ENCODE measurements at places on chromosomes 12 and 14.

DNA sequence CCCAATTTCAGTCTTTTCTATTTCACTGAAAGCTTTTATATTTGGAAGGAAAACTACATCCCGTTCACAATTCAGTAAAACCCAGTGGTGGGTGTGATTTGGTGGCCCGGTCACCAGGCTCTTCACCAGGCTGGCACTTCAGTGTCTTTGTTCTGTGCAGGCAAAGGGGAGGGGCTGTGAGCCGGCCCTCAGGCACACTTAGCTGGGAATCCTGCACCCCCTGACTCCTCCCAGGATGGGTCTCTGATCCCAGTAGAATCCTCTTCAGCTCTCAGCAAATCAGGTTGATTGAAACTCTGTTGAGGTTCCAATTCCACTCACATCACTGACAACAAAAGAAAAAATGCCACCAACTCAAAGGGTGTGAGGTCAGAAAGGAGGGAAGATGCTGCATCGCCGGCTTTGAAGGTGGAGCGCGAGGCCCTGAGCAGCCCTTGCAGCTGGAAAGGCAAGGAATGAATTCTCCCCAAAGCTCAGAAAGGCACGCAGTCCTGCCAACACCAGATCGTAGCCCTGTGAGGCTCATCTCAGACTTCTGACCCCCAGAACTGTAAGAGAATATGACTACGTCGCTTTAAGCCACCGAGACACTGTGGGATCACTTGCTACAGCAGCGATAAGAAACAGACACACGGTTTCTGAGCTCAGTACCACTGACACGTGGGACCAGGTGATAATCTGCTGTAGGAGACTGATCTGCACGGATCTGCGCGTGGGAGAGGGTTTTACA lies 166.6 kb downstream of the PIWIL1 start:
- no peak for DNase-seq
- no peaks in the 10 kb centered on the region for H3K36me3 ChIP-seq
- no peaks in the 10 kb centered on the region for H3K27me3 ChIP-seq
- H3K27ac ChIP-seq, result no peak overlapping the region

GRCh38 chr12:124914392-124915238 lies at the start of gene UBC:
UBC (minus strand) TSS chr12:124914650; CDS start chr12:124913771, 879 bp downstream.
- no peaks in the 10 kb centered on the region for H3K27me3 ChIP-seq
- peak within 1 kb of the TSS; percentile 89 for H3K4me3 ChIP-seq
- peak; percentile 95 for DNase-seq
- H3K27ac ChIP-seq, result peak within 1 kb of the TSS; percentile 100
- H3K4me1 ChIP-seq, result peaks cover 5% of the 10 kb centered on the region
- H3K36me3 ChIP-seq, result peaks cover 24% of the 10 kb centered on the region

- H3K27ac ChIP-seq, result no peak overlapping the region
- no peaks in the 10 kb centered on the region for H3K36me3 ChIP-seq
- no peaks in the 10 kb centered on the region for H3K4me1 ChIP-seq
- no peaks in the 10 kb centered on the region for H3K27me3 ChIP-seq
These were observed 16.1 kb upstream of the GNG2 start for GRCh38 chr14:51844081-51844881.

DNA sequence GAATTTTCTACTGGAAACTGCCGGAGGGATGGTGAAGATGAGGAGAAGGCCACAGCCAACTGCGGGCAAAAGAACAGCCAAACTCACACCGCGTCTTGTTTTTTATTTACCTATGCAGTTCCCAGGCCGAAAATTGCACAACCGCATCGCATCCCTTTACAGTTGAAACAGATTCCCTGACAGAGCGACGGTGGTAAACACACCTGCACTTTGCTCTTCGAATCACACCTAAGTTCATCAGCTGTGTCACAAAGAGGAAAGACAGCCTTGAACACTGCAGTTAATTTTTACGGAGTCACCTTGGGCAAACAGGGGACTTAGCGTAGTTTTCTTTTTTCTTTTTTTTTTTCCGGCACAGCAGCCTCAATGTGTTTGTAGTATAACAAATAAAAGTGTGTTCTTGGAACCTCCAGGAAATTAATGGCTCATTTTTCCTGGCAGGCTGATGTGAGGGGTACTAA lies 272.0 kb upstream of the DIO3 start:
- H3K27ac ChIP-seq, result no peak overlapping the region
- no peak overlapping the region for H3K4me3 ChIP-seq
- H3K4me1 ChIP-seq, result no peaks in the 10 kb centered on the region

DNA sequence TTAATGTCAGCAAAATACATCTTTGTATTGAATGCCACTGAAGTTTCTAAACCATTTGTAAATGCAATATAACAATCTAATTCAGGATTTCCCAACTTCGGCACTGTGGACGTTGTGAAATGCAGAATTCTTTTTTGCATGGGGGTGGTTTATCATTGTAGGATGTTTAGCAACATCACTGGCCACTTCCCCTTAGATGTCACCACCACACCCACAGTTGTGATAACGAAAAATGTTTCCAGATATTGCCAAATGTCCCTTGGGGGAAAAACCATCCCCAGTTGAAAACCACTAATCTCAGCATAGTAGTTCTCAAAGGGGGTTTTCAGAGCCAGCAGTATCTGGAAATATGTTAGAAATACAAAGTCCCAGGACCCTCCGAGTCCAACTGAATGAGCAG lies 203.3 kb downstream of the NAV3 start:
- H3K4me3 ChIP-seq, result no peak overlapping the region
- H3K36me3 ChIP-seq, result no peaks in the 10 kb centered on the region
- no peak for DNase-seq
- H3K4me1 ChIP-seq, result no peaks in the 10 kb centered on the region
- H3K27me3 ChIP-seq, result no peaks in the 10 kb centered on the region

DNA sequence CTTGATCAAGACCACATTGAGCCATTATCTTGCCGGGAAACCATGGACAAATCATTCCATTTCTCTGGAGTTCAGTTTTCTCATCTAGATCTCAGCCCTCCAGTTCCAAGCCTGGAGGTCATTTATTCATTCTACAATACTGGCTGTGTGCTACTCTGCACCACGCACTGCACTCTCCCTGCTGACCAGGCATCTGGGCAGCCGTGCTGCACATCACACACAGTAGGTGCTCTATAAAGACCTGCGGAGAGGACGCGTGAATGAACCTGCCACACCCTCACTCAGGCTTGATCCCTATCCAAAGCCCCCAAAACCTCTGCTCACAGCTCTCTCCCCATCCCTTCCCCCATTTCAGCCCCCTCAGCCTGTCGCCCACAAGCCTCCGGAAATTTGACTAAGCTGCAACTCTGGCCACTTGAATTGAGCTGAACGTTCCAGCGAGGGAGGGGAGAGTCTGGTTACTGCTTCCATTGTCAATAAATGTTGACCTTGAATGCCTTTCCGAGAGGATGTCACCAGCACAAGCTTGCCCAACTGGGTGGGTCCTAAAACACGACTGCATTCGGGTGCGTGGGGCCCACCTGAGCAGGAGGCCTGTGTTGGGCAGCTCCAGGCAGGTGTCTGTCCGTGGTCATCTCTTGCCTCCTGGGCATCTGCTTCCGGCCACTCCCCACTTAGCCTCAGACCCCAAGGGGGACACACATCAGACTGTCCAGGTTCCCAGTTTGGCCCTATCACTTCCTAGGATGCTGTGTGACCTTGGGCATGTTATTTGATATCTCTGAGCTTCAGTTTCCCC lies 17.8 kb downstream of the FAIM2 start:
- no peaks in the 10 kb centered on the region for H3K27me3 ChIP-seq
- H3K36me3 ChIP-seq, result no peaks in the 10 kb centered on the region
- no peaks in the 10 kb centered on the region for H3K4me1 ChIP-seq
- no peak for DNase-seq

- peaks cover 43% of the 10 kb centered on the region for H3K4me1 ChIP-seq
- no peaks in the 10 kb centered on the region for H3K27me3 ChIP-seq
- H3K36me3 ChIP-seq, result no peaks in the 10 kb centered on the region
- DNase-seq, result no peak
- H3K27ac ChIP-seq, result peak overlapping the region; percentile 97
These were observed 36.0 kb downstream of the FMNL3 start for GRCh38 chr12:49671031-49671765.

DNA sequence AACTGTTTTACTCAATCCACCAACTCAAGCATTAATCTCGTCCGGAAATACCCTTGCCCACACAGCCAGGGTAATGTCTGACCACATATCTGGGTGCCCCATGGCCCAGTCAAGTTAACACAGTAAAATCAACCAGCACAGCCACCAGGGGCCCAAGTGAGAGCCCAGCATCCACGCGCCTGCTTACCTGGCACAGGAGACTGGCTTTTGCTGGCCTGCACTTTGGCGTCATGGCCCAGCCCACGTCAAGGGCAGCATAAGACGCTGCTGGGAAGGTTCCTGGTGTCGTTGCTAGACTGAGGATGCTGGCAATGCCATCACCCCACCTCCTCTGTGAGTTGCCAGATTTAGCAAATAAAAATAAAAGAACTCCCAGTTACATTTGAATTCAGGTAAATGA lies 53.6 kb upstream of the BCL11B start:
- H3K36me3 ChIP-seq, result no peaks in the 10 kb centered on the region
- no peak overlapping the region for H3K27ac ChIP-seq
- H3K4me3 ChIP-seq, result no peak overlapping the region
- H3K27me3 ChIP-seq, result no peaks in the 10 kb centered on the region
- DNase-seq, result no peak

GRCh38 chr14:32821964-32822653 lies 116.6 kb upstream of the NPAS3 start:
- no peaks in the 10 kb centered on the region for H3K4me1 ChIP-seq
- no peak overlapping the region for H3K27ac ChIP-seq
- H3K4me3 ChIP-seq, result no peak overlapping the region
- no peak for DNase-seq
- H3K27me3 ChIP-seq, result no peaks in the 10 kb centered on the region

DNA sequence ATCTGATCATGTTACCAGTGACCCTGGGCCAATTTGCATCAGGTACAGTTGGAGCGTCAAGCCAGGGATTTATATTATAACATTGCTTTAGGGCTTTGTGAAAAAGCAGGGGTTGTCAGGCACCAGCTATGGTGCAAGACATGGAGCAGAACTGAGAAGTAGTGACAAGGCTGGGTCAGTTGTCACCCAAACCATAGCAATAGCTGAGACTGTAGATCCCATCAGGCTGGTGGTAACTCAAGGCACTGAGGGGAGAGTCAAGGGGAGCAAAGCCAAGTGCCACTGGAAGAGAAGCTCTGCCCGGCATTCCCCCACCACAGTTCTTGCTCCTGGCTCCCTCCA lies 16.9 kb downstream of the BCL2L14 start:
- H3K27ac ChIP-seq, result no peak overlapping the region
- no peaks in the 10 kb centered on the region for H3K27me3 ChIP-seq
- H3K36me3 ChIP-seq, result no peaks in the 10 kb centered on the region

GRCh38 chr12:124497039-124497438 lies 70.4 kb downstream of the NCOR2 start:
- peak overlapping the region; percentile 47 for H3K27ac ChIP-seq
- H3K36me3 ChIP-seq, result peaks cover 15% of the 10 kb centered on the region
- no peak overlapping the region for H3K4me3 ChIP-seq
- H3K27me3 ChIP-seq, result no peaks in the 10 kb centered on the region
- peaks cover 41% of the 10 kb centered on the region for H3K4me1 ChIP-seq

DNA sequence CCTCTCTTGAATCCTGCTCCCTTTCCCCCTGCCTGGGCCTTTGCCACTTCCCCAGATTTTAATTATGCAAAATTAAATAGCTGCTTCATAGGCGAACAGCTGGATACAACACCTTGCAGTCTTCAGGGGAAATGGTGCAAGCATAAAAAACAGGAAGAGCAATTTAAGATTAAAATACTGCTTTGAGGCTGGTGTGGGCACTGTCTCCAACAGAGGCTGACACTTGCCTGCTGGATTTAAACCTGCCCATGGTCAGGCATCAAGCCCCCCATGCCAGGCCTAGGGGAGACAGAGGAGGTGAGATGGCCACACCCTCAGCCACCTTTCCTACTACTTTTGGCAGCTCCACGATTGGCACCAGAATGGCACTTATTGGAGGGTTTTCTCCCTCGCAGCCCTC lies 110.1 kb upstream of the DIO3 start:
- no peak overlapping the region for H3K4me3 ChIP-seq
- no peaks in the 10 kb centered on the region for H3K36me3 ChIP-seq
- no peaks in the 10 kb centered on the region for H3K27me3 ChIP-seq
- H3K27ac ChIP-seq, result no peak overlapping the region
- no peak for DNase-seq
- H3K4me1 ChIP-seq, result no peaks in the 10 kb centered on the region

DNA sequence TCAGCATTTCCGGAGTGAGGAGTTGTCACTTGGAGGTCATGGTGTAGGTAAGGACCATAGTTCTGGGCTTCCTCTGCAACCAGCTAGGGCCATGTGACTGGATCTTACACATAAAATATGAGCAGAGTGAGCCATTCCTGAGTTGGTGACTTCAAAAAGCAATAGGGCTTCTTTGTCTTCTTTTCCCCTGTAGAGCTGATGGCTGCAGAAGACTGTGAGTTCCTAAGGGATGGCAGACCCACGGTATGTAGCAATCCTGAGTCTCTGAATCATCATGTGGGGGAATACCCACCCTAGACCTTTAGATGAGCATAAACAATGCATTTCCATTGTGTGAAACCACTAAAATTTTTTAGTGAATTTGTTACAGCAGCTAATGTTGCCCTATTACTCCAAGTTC lies 151.1 kb upstream of the TBX3 start:
- no peaks in the 10 kb centered on the region for H3K36me3 ChIP-seq
- no peak overlapping the region for H3K27ac ChIP-seq
- no peaks in the 10 kb centered on the region for H3K27me3 ChIP-seq

DNA sequence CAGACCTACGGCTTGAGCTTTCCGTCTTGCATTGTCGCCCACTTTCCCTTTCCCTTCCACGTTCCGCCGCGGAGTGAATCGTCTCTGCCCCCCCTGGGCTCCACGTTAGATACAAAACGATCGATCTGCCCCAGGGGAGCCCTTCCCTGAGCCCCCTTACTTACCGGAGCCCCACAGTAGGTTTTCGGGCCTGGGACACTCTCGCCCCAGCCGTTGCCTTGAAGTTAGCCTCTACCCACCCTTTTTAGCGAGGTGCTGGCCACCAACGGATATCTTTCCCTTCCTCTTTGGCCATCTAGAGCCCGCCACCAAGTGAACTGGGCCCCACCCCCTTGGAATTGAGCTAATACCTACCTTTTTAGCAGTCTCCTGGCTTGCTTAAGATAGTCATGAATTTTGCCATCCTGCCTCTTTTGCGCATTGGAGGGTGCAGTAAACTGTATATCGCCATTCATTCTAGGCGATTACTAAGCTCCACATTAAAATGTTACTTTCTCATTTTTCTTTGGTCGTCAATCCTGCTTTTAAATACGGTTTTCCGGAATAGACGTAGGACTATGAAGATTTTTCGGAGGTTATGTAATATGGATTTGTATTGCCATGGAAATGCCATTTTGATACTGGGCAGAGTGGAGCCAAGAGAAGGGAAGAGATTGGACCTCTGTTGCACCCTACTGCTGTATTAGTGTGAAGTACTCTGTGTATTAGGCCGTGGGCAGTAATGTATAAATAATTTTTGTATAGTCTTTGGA lies 764 bp downstream of the RBM25 start:
- H3K27ac ChIP-seq, result peak overlapping the region; percentile 91
- no peaks in the 10 kb centered on the region for H3K27me3 ChIP-seq
- peak; percentile 71 for DNase-seq
- no peaks in the 10 kb centered on the region for H3K36me3 ChIP-seq
- H3K4me1 ChIP-seq, result no peaks in the 10 kb centered on the region
- H3K4me3 ChIP-seq, result peak overlapping the region; percentile 73

- no peaks in the 10 kb centered on the region for H3K4me1 ChIP-seq
- H3K27ac ChIP-seq, result no peak overlapping the region
- peaks cover 68% of the 10 kb centered on the region for H3K36me3 ChIP-seq
- no peak for DNase-seq
These were observed 33.7 kb downstream of the FAM177A1 start for GRCh38 chr14:35079742-35080141.

GRCh38 chr14:100160534-100160916 lies 1.1 kb upstream of the DEGS2 start:
- no peaks in the 10 kb centered on the region for H3K36me3 ChIP-seq
- peaks cover 17% of the 10 kb centered on the region for H3K27me3 ChIP-seq
- H3K4me1 ChIP-seq, result peaks cover 5% of the 10 kb centered on the region
- no peak for DNase-seq
- no peak overlapping the region for H3K27ac ChIP-seq
